NCI-H526 (cell line): ENCODE measurements at places on chromosomes 3 and 15.

GRCh38 chr15:100570275-100570674 lies 31.7 kb downstream of the LINS1 start:
- no peak for DNase-seq

DNA sequence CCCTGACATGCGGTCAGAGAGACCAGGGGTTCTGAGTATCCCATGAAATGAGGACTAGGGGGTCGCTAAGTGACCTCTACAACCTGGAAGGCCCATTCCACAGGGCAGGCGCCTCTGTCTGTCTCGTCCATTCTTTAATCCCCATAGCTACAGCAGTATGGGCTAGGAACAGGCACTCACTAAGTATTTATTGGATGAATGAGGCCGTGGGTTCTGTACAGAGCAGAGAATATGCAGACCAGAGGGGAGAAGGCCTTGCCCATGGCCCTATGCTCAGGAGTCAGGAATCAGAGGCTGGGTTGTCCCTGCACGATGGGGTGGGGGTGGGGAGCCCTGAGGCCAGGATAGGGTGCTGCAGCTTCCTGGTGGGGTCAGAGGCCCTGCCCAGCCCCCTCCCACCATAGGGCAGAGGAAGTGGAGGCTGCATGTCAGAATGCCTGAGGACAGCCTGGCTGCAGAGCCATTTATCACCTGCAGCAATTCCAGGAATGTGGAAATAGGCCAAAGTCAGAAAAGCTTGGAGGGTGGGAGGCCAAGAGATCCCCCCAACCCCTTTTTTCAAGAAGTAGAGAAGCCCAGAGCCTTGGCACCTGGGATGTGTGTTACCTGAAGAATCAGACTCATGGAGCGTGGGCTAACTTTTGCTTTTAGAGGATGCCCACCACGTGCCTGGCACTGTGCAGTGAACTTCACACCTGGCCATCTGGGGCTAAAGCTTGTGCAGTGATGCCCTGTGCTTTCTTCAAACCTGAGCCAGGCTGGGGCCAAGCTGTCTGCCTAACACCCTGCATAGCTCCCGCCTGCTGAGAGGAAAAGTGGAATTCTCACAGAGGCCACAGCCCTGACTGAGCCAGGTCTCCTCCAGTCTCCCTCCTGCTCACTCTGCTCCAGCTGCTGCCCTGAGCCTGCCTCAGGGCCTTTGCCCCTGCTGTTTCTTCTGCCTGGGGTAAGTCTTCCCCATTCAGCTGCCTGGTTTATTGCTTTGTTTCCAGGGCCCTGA lies 109.4 kb downstream of the WNT7A start:
- DNase-seq = no peak

GRCh38 chr3:194369522-194370279 lies at the start of gene LRRC15:
TSS of gene LRRC15 (minus strand) at chr3:194369743. CDS start at chr3:194361043, 8,700 bp downstream.
- DNase-seq = no peak

DNA sequence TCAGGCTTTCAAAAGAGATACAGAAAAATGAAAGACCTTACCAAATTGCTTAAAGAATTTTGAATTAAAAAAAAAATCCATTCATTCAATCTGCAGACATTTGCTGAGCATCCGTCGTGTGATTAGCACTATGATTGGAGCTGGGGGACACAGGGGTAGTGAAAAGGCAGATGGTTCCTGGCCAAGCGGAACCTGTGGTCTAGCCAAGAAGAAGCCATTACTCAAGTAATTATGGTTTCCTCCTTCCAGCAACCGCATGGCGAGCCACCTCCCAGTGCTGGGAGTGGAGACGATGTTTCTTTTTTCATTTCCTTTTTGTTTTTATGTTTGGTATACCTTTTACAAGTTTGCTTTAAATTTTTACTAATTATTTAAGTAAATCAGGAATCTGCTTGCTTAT lies 140.2 kb downstream of the CACNA2D3 start:
- no peak for DNase-seq

- DNase-seq = no peak
Observed at GRCh38 chr3:136110481-136110880, 85.7 kb downstream of the MSL2 start.

- DNase-seq = no peak
Observed at GRCh38 chr3:68089572-68090011, 435.2 kb upstream of the SUCLG2 start.

DNA sequence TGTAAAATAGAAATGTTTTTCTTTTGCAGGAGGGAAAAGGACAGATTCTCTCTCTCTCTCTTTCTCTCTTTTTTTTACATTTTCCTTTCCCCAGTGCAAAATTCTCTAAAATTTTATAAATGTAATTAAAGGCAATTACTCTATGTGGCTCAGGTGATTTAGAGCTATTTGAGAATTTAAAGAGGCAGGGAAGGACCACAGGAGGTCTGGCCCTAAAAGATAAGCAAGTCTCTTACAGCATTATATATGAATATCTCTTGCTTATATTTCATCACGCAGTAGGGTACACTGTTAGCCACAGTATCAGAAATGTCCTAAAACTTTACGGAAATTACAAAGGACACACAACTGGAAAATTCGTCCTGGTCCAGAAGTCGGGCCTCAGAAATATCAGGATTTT lies 70.5 kb upstream of the PPIB start:
- DNase-seq = no peak

GRCh38 chr15:61857169-61857829 lies 202.9 kb downstream of the VPS13C start:
- no peak for DNase-seq

DNA sequence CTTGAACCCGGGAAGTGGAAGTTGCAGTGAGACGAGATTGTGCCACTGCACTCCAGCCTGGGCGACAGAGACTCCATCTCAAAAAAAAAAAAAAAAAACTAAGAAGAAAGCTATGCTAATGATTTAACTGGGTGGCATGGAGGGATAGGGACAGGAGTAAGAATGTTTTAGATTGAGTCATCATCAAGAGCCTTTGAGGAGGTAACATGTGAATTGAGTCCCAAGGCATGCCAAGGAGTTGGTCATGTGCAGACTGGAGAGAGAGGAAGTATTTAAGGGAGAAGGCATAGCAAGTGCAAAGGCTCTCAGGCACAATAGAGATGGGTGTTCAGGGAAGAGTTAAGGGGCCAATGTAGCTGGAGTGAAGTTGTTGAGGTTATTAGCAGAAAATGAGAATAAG lies 9.1 kb downstream of the BNC1 start:
- DNase-seq = no peak

- DNase-seq = no peak
Observed at GRCh38 chr3:15576475-15576874, 24.9 kb downstream of the HACL1 start.

DNA sequence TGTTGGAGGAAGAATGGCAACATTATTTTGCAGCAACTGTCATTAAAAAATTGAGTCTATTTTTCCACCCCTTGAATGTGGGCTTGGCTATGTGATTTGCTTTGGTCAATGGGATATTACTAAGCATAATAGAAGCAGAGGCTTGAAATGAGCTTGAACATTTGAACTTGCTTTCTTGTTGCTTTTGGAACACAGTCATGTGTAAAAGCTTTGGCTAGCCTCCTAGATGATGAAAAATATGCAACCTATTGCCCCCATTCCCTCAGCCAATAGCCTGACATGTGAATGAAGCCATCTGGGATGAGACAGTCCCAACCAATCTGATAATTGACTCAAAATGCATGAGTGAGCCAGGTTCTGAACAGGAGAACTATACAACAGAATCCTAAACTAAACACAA lies 78.4 kb downstream of the PLSCR2 start:
- DNase-seq = no peak

DNA sequence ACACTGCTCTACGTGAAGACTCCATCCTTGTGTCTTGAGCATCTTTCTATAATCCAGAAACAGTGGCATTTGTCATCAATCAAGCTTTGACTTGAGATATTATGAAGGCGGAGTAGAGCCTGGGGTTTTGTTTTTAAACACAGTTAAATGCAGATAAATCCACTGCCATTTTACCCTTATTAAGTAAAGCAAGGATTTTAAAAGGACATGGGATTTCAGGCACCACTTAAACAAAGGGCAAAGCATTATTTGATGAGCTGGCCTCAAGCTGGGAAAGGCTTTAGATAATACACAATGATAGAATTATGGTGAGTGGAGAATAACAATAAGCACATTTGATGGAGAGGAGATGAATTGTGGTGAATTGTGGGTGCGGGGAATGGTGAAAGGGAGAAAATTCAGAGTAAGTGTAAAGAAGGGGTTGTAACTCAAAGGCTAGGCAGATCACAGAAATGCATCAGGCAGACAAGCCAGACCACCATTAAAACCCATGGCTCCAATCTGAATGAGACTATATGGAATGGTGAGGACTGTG lies 54.9 kb upstream of the GLCE start:
- no peak for DNase-seq
